Stimulated activated CD4-positive, alpha-beta T cell treated with anti-CD3 and anti-CD28 coated beads, Interleukin-1b, Interleukin-23, amount 100 ng/mL, for 48 hours (primary cell): ENCODE measurements at places on chromosomes 1 and 21.

DNA sequence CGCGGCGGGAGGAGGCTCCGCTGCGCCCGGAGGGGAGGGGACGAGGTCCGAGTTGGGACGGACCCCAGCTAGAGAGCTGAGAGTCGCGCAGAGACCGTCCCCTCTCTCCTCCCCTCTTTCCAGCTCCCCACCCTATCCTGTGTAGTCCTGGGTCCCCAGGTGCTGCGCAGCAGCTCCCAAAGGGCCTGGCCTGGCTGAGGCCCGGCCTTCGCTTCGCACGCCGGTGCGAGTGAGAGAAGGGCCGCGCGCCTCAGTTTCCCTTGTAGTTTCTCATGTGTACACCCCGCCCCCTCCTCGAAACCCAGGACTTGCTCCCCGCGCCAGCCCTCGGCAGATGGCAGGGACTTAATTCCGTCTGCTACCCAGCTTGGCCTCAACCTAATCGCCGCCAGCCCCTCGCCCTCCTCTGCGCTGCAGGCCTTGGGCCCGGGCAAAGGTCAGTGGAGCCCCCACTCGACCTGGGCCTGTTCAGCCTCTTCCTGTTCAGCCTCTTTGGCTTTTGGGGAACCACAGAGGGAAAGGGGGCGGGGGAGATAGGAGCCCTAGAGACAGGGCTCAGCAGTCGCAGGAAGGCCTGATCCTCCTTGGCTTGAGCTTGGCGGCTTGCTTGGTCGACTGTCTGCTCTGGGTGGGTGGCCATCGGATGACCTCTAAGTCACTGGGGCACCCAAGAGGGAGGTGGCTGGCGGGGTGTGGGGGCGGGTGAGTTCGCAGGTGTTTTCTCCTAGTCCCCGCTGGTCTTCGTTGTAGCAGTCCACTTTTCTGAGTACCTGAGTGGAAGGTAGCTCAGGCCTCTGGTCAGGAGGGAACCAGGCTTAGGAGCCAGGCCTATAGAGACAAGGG lies 1.0 kb downstream of the ZNF687 start:
- peak; percentile 20 for DNase-seq

DNA sequence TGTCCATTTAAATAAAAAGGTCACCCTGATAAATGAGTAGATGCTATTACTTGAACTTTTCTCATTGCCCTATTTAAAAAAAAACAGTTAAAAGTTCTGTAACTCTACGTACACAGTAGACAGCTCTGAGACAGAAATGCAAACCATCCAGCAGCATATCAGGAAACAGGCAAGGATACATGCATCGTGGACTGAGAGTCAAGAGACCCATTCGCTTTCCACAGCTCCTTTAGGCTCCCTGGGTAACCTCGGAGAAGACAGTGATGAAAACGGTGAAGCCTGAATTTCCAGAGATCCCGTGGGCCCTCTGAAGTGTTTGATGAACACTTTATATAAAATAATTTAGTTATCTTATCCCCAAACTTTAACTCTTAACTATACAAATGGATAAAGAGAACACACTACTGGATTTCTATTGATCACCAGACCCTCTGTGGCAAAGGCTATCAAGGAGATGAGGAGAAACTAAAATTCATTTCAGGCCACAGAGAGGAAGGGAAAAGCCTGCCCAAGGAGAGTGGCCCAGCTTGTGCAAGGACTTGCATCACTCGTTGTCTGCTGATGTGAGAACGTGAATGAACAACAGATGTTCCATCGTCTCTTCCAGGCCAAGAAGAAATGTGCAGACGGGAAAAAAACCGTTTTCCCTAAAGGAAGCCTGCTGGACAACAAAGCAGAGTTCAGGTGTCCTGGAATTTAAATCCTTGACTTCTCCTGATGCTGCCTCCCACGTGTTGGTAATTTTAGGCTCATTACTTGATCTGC lies 131.0 kb downstream of the TGFBR3 start:
- no peak for DNase-seq

DNA sequence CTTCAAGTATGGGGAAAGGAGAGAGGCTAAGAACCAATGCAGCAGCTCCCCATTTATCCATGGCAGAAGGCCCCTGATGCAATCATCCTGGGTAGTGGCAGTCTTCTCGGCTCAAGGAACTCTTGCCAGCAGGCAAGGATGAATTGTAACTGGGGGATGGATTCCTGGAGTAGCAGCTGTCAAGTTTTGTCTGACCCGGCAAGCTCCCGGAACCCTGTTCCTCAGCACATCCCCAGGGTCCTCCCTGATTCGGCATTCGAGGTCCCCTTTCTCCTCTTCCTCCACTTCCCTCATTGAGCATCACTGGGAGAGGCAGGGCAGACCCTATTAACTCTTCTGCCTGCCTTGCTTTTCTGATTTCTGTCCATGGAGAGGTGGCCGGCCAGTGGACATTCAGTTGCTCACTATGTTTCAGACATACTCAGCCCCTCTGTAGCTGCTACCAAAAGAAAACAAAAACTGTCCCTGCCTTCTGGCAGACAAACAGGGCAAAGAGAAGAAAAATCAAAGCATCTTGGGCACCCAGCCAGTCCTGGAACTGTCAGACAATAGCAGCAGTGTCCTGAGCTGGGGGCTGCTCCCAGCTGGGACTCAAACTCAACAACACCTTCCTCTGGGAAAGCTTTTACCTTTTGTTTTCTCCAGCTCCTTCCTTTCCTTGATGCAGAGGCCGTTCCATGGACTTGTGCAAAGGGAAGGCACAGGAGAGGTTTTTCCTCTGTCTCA lies 5.6 kb upstream of the PTCH2 start:
- no peak for DNase-seq

- no peak for DNase-seq
Observed at GRCh38 chr1:176773038-176773437, 310.1 kb downstream of the PAPPA2 start.

DNA sequence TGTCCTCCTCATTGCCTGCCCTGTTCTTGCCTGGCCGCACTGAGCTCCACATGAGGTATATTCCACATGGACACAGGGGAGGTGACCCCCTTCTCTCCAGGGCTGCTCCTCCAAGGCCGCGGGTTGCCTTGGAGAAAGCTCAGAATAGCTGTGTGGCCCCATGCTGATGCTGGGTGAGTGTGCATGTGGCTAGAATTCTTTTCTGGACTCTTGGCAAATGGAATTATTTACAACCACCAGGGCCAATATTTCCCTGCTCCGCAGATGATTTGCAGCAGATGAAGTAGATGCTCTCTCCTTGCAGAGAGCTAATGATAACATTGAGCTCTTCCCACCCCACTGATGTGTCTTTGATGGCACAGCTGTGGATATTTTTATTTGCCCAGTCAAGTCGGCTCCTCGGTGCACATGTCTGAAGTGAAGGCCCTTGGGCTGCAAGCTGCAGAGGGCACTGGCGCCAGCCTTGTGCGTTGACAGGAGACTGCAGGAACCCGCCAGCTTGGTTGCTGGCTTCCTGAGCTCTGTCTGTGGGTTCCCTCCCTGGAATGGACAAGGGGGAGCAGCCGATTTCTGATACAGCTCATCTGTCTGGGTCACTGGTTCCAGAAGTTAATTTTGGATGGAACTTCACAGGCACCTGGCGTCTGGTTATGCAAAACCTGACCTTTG lies 404.7 kb upstream of the VAMP3 start:
- no peak for DNase-seq

GRCh38 chr1:168096296-168097165 lies 40.2 kb downstream of the GPR161 start:
- DNase-seq = no peak

GRCh38 chr1:222521299-222522104 lies 26.4 kb downstream of the HHIPL2 start:
- DNase-seq = no peak

- DNase-seq = no peak
Observed at GRCh38 chr1:201905234-201905890, 16.7 kb downstream of the SHISA4 start.

GRCh38 chr1:107544285-107544684 lies 403.4 kb downstream of the NTNG1 start:
- no peak for DNase-seq

DNA sequence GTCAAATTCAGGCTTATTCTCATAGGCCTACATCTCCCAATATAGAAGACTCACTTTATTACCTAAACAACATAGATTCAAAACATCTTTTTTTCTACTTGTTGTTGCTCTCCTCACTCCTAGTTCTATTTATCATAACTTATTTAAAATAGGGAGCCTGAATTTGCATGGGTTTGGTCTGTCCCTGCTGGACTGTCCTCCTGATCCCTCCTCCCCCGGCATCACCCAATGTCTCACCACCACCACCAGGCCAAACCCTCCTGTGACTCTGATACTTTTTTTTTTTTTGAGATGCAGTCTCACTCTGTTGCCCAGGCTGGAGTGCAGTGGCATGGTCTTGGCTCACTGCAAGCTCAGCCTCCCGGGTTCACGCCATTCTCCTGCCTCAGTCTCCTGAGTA lies 31.8 kb upstream of the MYBPHL start:
- no peak for DNase-seq

DNA sequence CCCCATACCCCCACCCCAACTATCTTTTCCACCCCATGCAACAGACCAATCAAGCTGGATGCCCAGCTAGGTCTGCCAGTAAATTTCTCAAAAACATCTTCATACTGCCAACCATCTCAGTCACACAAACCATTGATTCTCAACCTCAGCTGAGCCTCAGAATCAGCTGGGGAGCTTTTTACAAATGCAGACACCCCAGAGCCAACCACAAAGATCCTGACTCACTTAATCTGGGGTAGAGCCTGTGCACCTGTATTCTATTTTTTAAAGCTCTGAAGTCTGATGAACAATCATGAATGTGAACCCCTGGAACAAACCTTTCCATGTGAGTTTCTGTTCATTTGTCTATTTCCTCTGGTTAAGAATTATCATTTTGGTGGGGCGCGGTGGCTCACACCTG lies 66.0 kb downstream of the ZNF281 start:
- DNase-seq = peak; percentile 8

DNA sequence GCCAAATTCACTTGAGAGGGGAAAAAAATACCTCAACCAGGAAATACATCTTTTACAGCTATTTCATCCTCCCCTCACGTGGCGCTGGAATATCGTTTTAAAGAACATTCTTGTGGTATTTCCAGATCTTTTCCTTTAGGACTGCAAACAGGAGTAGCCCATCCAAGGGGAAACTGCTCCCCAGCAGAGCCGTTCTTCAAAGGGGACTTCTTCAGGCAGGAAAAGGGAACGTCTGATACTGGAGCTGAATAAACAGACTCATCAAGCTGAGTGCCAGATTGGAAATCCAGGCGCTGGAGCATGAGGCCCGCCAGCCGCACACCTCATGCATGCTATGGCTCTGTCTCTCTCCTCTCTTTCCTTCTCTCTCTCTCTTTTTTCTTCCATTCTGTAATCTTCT lies 34.0 kb upstream of the PROX1 start:
- DNase-seq = no peak

GRCh38 chr1:172394141-172394751 lies 26.2 kb upstream of the C1orf105 start:
- peak; percentile 77 for DNase-seq

GRCh38 chr1:207993477-207994445 lies 82.8 kb upstream of the CD34 start:
- no peak for DNase-seq

DNA sequence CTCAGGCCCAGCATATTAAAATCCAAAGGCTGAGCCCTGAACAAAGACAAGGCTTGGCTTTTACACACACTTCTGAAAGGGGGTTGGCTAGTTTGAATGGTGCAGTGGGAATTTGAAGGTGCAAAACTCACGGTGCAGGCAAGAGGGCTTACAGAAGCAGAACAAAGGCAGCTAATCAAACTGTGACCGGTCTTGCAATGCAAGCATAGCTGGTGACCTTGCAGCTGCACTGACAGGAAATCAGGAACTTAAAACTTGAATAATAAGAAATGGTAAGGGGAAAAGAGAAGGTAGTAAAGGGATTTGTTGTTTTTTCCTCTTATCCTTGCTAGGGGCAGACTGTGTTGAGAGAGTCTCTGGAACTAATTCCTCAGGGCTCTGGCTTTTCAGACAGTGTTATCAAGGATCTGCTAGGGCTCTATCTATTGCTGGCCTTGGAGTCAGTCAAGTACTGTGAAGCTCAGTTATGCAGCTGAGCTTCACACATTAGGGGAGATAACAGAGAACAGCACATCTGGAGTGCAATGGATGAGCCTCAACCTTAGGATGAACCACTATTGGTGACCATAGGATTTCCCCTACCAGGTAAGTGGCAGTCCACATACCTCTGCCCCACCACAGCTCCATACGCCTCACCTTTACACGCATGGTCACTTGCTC lies 97.6 kb downstream of the PPIAL4G start:
- no peak for DNase-seq

DNA sequence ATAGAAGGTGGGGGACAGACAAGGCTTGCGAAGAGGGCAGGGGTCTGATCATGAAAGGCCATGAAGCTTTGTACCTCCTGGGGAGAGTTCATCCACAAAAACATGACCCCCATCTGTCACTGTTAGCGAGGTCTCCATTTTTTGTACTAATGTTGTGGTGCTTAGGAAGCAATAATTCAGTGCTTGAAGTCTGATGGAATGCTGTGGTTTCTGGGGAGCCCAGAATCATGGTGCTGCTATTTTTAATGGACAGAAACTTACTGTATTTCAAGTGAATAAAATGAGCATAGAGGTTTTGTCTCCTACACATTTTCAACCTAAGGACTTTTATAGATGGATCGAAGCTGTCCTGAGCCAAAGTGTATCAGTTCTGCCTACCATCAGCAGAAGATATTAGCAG lies 28.2 kb upstream of the RGL1 start:
- DNase-seq = no peak

DNA sequence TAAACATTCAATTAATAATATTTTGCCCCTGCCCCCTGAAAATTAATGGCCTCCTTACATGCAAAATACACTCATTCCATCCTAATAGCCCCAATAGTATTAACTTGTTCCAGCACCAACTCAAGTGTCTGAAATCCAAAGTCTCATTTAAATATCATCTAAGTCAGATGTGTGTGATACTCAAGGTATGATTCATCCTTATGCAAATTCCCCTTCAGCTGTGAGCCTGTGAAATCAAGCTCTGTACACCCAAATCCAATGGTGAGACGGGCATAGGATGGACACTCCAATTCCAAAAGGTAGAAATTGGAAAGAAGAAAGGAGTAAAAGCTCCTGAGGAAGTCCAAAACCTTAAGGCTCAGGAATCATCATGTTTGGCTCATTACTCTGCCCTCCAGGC lies 83.5 kb downstream of the HHAT start:
- no peak for DNase-seq

DNA sequence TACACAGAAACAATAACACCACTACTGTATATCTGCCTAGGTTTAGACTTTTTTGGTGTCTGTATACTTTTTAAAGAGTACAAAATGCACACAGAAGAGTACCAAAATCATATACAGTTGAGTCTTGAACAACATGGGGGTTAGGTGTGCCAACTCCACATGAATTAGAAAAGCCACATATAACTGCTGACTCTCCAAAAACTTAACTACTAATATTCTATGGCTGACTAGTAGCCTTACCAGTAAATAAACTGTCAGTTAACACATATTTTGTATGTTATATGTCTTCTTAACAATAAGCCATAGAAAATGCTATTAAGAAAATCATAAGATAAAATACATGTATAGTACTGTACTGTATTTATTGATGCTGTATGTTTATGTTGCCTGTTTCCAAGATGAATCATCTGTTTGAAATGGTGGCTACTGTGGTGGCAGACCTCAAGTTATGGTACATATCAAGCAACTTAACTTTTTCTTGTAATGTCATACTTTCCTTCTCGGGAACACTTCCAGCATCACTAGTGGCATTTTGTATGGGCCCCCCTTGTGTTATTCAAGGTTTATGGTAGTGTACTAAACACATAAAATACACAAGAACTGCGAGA lies 71.2 kb downstream of the LHX4 start:
- no peak for DNase-seq

GRCh38 chr1:228004331-228004855 lies 2.4 kb upstream of the WNT3A start:
- DNase-seq = no peak

- DNase-seq = no peak
Observed at GRCh38 chr1:86466986-86467385, 1.7 kb upstream of the CLCA1 start.

GRCh38 chr21:41068967-41069642 lies 98.9 kb upstream of the BACE2 start:
- DNase-seq = peak; percentile 71
